ENCODE measurements at places on chromosomes 5 and 9.

GRCh38 chr5:133723651-133724366 is 111.5 kb upstream of the FSTL4 start:
- no peak for DNase-seq

DNA sequence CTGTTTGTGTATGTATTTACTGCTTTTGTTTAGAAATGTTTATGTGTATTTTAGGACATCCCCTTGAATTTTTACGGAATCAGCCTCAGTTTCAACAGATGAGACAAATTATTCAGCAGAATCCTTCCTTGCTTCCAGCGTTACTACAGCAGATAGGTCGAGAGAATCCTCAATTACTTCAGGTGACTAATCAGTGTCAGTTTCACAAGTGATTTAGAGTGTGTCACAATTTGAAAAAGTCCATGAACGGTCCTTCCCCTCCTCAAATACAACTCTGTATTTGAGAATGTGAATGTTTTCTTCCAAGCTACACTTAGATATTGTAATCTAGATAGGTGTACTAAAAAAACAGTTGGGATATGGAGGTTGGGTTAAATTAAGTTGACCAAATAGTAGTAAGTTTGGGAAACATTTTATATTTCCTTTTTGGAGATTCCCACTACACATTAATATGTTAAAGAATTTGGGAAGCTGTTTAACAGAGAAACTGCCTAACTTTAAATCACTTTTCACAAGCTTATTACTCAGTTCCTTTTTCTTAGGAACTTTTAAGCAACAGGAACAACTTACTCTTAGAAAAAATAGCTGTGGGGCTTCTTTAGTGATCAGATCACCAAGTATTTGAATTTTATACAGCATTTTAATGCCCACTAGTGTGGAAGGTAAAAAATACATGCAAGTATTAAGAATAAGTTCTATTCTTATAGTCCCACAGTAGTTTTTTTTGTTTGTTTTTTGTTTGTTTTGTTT is 40.9 kb downstream of the RAD23B start:
- no peak for DNase-seq

DNA sequence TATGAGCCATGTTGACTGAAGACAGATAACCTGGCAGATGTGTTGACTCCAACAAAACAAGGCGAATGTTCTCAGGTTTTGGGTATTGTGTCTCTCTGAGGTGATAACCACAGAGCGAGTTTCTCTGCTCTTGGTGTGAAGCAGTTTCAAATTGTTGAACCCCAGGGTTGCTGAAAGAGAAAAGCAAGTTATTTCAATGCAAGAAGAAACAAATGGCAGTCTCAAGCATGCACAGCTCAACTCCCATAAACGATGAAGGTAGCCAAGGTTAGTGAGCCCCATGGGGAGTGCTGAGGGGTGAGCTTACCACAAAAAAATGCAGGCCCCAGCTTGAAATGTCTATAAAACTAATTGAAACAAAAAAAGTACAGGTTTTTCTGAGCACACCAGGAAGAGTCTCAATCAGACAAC is 220.8 kb upstream of the DAPK1 start:
- DNase-seq, result no peak

- no peak for DNase-seq
These were observed 8.4 kb upstream of the JMY start for GRCh38 chr5:79227484-79228025.

- DNase-seq, result no peak
These were observed 331.0 kb upstream of the EDIL3 start for GRCh38 chr5:84715686-84716085.

GRCh38 chr5:158384535-158385481 is 525.9 kb upstream of the CLINT1 start:
- DNase-seq, result no peak

- DNase-seq, result no peak
These were observed 113.2 kb downstream of the PALM2AKAP2 start for GRCh38 chr9:109893241-109893640.

GRCh38 chr9:26735160-26735559 is 157.4 kb downstream of the CAAP1 start:
- DNase-seq, result no peak

- DNase-seq, result peak; percentile 16
These were observed 485.6 kb downstream of the ZSWIM6 start for GRCh38 chr5:61817472-61818326.

DNA sequence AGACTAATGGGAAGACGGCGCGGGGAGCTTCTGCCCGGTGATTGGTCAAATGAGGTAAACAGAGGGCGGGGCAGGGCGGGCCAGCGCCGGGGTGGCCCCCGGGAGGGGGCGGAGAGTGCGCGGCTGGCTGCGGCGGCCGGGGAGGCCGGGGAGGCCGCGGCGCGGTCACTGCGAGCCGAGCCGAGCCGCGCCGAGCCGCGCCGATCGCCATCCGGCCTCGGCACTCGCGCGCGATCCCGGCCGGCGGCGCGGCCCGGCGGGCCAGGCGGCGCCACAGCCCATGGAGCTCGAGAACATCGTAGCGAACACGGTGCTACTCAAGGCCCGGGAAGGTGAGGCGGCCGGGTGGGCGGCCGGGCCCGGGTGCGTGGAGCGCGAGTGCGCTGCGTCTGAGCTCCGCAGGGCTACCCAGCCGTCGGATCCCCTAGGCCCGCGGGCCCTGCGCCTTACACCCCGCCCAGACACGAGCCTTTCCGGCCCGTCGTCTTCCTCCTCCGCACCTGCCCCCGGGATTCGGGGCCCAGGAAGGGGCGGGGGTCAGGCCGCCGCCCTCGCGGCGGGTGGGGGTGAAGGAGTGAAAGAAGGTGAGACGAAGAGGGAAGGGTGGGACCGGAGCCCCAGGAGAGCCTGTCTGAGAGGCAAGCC is at the start of gene GRK6:
Gene GRK6 (plus strand): TSS at position 111 of the 645 bp plus-strand sequence. CDS start 170 bp downstream, at position 281.
- no peak for DNase-seq

GRCh38 chr5:115246361-115246991 is 16.2 kb downstream of the PGGT1B start:
- no peak for DNase-seq

- no peak for DNase-seq
These were observed 27.0 kb downstream of the PLPPR1 start for GRCh38 chr9:101055516-101055915.

DNA sequence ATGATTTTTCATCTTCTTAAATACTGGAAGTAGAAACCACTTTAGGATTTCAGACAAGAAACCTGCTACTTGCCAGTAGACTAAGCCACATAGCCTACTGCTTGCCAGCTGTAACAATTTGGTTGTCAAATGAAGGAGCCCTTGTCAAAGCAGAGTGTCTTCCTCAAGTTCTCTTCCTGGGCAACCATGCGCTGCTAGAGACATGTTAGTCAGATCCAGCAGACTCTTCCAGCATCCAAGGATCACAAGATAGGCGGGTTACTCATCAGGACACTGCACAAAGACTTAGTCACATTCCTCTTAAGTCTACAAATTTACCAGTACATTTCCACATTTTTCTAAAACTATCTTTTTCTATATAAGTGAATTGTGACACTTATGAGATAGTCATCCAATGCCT is 24.4 kb downstream of the SKIC3 start:
- DNase-seq, result peak; percentile 1

GRCh38 chr5:143537056-143537455 is 133.6 kb upstream of the NR3C1 start:
- no peak for DNase-seq

- no peak for DNase-seq
These were observed 289.7 kb downstream of the MRPS30 start for GRCh38 chr5:45098483-45098882.

GRCh38 chr9:95653246-95653645 is 136.5 kb upstream of the PTCH1 start:
- DNase-seq, result no peak

GRCh38 chr5:146009020-146009419 is 72.6 kb downstream of the SH3RF2 start:
- no peak for DNase-seq

GRCh38 chr5:13629218-13629617 is 315.3 kb downstream of the DNAH5 start:
- no peak for DNase-seq

DNA sequence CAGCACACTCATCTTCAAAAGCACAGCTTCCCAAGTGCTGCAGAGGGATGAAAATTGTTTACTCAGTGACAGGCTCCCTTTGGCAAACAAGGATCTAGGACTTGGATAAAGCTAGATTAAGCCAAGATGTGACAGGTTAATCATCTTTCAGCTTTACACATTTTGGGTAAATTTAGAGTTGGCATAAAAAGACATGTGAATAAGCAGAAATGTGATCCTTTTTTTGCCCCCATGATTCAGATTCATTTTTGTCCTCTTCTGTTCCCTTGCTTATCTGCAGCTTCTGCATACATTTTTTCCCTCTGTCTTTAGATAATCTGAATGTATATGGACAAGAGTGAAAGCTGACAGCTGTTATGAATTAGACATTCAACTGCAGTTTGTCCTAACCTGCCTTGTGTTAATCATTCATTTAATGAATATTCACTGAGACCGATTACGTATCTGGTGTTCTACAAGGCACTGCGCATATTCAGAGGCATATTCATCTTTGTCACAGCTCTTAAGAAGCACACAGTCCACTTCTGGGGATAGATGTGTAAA is 19.6 kb downstream of the ADAMTSL1 start:
- no peak for DNase-seq

DNA sequence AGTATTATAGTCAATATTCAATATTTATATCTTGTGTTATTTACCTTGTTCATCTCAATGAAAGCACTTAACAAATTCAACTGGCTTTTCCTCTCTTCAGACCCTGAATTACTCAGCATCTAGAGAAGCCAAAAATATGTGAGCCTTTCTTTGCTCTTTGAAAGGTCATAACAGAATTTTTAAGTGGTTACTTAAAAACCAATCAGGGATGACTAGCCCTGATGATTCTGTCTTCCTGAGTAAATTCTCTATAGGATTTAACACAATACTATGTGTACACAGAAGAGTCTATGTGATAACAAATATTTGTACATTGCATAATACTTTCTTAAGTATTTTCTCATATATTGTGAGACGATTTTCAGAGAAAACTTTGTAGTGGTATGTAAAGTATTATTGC is 546.3 kb downstream of the MAT2B start:
- no peak for DNase-seq

DNA sequence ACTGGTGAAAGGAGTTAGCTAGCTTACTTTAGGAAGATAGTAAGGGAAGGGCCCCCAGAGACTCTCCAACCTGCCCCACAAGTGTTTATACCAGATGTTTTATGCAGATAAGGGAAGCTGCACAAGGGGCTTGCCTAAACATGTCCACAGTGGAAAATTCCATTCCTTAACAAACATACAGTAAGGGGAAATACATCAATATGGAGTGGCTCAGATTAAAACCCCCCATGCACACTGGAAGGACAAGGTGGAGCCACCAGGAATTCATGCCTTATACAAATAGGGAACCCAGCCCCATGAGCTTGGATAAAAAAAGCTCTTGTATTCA is 106.3 kb upstream of the GPBP1 start:
- no peak for DNase-seq

DNA sequence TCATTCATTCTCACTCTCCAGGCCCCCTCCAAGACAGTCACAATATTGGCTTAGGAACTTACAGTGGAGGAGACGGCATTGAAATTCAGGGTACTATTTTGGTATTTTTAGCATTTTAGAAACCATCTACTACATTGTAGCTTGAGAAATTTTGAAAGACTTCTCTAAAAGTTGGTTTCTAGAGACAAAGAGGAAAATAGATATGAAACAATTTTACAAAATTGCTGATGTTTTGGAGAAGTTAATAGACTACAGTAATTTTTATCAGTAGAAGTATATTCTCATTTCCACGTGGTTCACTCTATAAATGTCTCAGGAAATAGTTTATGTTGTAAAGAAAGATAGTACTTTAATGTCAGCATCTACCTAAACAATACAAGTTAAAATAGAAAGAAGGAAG is 63.2 kb upstream of the ZSWIM6 start:
- DNase-seq, result no peak

- no peak for DNase-seq
These were observed 478.1 kb upstream of the SMC2 start for GRCh38 chr9:103615994-103616393.

DNA sequence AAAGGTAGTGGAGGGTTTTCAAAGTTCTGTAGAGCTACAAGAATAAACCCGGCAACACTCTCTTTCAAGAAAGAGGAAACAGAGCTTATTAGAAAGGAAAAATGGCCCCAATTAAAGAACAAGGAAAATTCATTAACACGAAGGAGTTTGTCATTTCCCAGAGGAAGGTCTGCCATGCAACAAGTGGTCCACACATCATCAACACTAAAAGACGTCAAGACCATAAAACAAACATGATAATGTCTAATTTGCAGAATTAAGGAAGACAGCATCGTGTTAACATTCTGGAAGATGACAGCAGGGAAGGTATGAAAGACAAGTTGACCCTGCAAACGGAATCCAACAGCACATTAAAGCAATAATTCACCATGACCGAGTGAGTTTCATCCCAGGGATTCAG is 28.6 kb upstream of the NRARP start:
- no peak for DNase-seq

GRCh38 chr9:135758870-135759269 is 56.9 kb downstream of the KCNT1 start:
- no peak for DNase-seq

GRCh38 chr5:116229131-116229689 is 144.4 kb downstream of the COMMD10 start:
- no peak for DNase-seq

DNA sequence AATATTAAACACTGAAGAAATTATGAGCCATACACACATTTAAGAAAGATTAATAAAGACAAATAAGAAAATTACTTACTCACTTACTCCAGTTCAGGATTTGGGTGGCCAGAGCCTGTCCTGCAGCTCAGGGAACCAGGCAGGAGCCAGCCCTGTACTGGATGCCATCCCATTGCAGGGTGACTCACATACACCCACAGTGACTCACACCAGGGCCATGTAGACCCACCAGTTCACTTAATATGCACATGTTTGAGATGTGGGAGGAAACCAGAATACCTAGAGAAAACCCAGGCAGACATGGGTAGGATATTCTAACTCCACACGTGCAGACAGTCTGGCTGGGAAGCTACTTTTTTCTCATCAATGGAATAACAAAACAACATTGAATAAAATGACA is 49.6 kb upstream of the ADRB2 start:
- no peak for DNase-seq

DNA sequence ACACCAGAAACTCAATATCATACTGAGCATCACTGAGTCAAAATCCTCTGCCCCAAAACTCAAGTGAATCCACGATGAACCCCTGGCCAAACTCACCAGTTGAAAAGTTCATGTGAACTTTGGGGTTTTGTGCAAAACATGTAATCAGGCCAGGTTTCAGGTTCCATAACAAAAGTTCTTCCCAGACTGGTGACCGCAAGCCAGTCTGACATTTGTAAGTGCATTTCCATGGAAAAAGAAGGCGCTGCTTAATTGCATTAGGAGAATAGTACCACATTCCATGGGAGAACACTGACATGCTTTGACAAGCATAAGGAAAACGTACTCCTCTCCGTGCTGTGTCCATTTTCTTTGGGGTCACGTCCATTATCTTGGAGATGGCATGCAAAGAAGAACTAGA is 567.0 kb downstream of the BNC2 start:
- DNase-seq, result no peak

GRCh38 chr5:178305801-178306200 is 73.2 kb upstream of the PHYKPL start:
- DNase-seq, result no peak

- DNase-seq, result no peak
These were observed 192.5 kb upstream of the DAPK1 start for GRCh38 chr9:87305151-87305550.

Measured in amygdala (tissue), 56 donors.